Ascending aorta (tissue), 2 donors: ENCODE measurements at places on chromosomes 3 and 15. TPM values are rescaled to one million over a fixed set of nuclear protein-coding genes. Genes with fewer than 3 reads are reported as not detected.

ISLR gene
- total RNA-seq = 211 TPM

GRCh38 chr15:70156671-70157271, 59.1 kb upstream of the TLE3 start:
- H3K27me3 ChIP-seq = no peaks in the 10 kb centered on the region
- H3K36me3 ChIP-seq = no peaks in the 10 kb centered on the region
- H3K27ac ChIP-seq = peak overlapping the region; percentile 26

SQOR gene
- total RNA-seq = 61.4 TPM

GRCh38 chr3:129593595-129594339, 12.7 kb downstream of the PLXND1 start:
- no peak for DNase-seq
- peaks cover 46% of the 10 kb centered on the region for H3K4me1 ChIP-seq
- no peaks in the 10 kb centered on the region for H3K27me3 ChIP-seq
- no peaks in the 10 kb centered on the region for H3K36me3 ChIP-seq

DNA sequence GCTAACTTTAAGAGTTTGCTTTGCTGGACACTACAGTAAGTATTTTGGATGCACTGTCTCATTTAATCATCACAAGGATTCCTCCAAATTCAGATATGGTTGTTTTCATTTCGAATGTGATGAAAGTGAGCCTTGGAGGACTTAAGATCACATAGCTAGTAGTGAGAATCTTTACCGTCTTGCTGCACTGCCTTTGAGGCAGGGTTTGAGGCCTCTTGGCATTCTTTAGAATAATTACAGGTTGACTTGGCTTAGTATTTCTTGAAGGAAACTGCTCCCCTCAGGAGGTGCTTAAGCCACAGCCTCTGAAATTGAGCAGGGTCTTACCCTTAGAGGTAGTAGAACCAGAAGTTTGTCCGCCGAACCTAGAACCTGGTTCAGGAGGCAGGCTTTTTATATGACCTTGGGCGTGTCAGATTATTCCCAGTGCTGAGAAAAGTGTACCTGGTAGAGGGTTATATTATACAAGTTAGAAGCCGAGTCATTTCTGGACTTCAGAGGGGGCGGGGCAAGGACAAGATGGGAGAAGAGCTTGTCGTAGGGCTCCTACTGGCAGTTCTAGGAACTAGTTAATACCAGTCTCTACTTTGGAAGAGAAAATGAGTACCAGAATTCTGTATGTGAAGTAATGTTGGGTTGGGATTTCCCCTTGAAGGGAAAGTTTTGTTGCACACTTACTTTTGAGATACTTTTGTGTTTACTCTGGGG, 1.1 kb downstream of the TFG start:
- no peaks in the 10 kb centered on the region for H3K27me3 ChIP-seq
- H3K4me1 ChIP-seq = peaks cover 22% of the 10 kb centered on the region
- H3K27ac ChIP-seq = peak overlapping the region; percentile 95
- peak overlapping the region; percentile 82 for H3K4me3 ChIP-seq
- H3K36me3 ChIP-seq = no peaks in the 10 kb centered on the region

- no peaks in the 10 kb centered on the region for H3K4me1 ChIP-seq
- no peak overlapping the region for H3K27ac ChIP-seq
- no peaks in the 10 kb centered on the region for H3K27me3 ChIP-seq
- DNase-seq = no peak
Measured at GRCh38 chr3:12916159-12916558, 74.8 kb upstream of the RPL32 start.

TTBK2 gene
- 25.3 TPM for total RNA-seq

ATP13A3 gene
- total RNA-seq = 53.6 TPM

C3orf70 gene
- 16.5 TPM for total RNA-seq

GRCh38 chr15:65621638-65622037, at the start of gene SLC24A1:
TSS of gene SLC24A1 (plus strand) at chr15:65621938. CDS start at chr15:65624081, 2,143 bp downstream.
- H3K27me3 ChIP-seq = no peaks in the 10 kb centered on the region
- no peaks in the 10 kb centered on the region for H3K4me1 ChIP-seq
- H3K27ac ChIP-seq = no peak within 1 kb of the TSS

DNA sequence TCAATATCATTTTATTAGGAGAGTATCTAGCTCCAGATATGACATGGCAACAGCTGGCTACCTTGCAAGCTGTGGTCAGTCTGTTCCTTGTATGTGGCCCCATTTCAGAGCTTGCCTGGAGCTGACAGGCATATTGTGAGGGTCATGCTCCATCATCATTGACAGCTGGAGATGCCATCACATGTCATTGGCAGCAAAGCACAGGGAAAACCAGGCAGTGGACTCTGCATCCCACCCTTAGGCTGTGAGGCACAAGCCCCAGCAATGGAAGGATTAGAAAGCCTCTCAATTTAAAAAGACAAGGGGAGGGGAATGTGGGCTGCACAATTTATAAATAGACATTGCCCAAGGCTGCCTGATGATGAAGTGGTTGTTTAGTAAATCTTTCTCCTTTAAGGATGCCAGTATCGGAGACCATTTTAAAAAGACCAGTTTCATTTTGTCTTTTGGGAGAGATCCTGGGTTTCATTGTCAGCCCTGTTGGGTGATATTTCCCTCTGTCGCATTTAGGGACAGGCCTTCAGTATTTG, 27.9 kb downstream of the LNP1 start:
- DNase-seq = no peak
- H3K27ac ChIP-seq = peak overlapping the region; percentile 12
- no peaks in the 10 kb centered on the region for H3K27me3 ChIP-seq
- peaks cover 10% of the 10 kb centered on the region for H3K4me1 ChIP-seq
- peak overlapping the region; percentile 52 for H3K4me3 ChIP-seq
- no peaks in the 10 kb centered on the region for H3K36me3 ChIP-seq

GRCh38 chr3:120641696-120642246, 40.3 kb downstream of the HGD start:
- H3K4me1 ChIP-seq = no peaks in the 10 kb centered on the region
- H3K27me3 ChIP-seq = no peaks in the 10 kb centered on the region
- H3K36me3 ChIP-seq = no peaks in the 10 kb centered on the region

- H3K4me1 ChIP-seq = no peaks in the 10 kb centered on the region
- no peak overlapping the region for H3K27ac ChIP-seq
- no peak overlapping the region for H3K4me3 ChIP-seq
- DNase-seq = no peak
- no peaks in the 10 kb centered on the region for H3K36me3 ChIP-seq
Measured at GRCh38 chr3:175107231-175107630, 248.1 kb downstream of the NAALADL2 start.

DNA sequence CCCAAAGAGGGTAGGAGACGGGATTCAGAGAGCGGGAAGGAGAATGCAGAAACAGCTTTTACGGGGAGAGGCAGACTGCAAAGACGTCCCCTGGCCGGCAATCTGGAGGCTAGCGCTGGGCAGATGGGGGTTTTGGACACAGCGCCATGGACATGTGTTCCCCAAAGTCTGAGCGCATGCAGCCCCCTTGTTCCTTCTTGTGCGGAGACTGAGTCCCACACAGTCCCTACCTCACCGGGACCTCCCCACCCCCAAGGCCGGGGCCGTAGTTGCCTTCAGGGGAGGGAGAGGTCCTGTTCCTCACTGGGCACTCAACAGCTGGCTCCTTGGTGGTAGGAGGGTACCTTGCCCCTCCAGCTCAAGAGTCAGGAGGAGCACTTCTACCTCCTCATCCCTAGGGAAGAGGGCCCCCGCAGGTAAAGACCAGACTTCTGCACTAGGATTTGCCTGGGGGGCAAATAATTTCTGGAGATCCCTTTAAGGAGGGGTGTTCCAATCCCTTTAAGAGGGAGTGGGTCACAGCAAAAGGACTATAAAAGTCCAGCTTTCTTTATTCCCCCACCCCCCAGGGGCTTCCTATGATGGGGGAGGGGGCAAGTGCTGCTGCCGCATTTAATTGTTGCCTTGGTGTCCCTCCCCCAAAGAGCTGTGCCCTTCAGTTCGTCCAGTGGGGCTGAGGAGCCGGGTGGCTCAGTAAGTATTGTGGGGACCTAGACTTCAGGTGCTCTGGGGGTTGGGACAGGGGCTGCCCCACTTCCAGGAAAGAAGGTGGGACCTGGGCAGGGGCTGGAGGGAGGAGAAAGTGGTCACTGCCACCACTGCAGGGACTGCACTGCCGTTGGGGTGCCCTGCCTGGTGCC, 3.6 kb upstream of the BAHD1 start:
- H3K27ac ChIP-seq = no peak overlapping the region
- peaks cover 13% of the 10 kb centered on the region for H3K27me3 ChIP-seq
- peak overlapping the region; percentile 38 for H3K4me3 ChIP-seq
- no peaks in the 10 kb centered on the region for H3K36me3 ChIP-seq
- no peak for DNase-seq

- no peaks in the 10 kb centered on the region for H3K4me1 ChIP-seq
- H3K27ac ChIP-seq = no peak overlapping the region
- H3K27me3 ChIP-seq = no peaks in the 10 kb centered on the region
- no peak for DNase-seq
- H3K4me3 ChIP-seq = no peak overlapping the region
Measured at GRCh38 chr15:61182946-61183345, 46.2 kb downstream of the RORA start.

GRCh38 chr3:148379763-148380382, 317.8 kb upstream of the AGTR1 start:
- H3K4me3 ChIP-seq = no peak overlapping the region
- no peaks in the 10 kb centered on the region for H3K36me3 ChIP-seq
- H3K4me1 ChIP-seq = no peaks in the 10 kb centered on the region

DNA sequence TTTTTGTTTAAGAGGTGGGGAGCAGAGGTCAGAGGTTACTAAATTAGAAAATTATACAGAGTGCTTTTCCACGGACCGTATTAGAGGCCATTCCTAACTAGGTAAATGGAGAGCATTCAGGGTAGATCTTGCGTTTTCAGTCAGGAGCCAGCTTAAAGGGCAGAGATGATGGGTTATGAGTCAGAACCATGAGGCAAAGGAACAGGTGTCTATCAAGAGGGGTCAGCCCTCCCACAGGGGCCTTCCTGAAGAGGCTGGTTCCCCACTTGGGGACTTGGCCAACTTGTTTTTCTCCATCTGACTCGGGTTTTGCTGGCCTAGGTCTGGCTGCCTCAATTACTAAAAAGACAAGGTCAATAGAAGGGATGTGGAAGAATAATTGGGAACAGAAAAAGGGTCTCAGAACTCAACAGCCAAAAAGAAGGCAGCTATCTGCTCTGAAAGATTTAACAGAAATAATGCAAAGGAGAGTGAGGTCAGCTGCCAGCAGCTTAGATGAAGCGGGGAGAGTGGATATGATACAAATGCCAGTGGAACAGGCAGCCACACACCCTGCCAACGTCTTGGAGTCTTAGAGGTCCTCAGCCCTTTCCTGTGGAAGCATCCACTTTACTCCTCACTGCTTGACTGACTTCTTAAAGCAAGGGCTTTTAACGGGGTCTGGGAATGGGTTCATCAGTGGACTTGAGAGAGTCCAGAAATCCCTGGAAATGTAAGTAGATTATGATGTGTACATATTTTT, 17.6 kb downstream of the MTMR14 start:
- DNase-seq = no peak
- H3K4me3 ChIP-seq = no peak overlapping the region
- no peaks in the 10 kb centered on the region for H3K27me3 ChIP-seq
- peaks cover 90% of the 10 kb centered on the region for H3K36me3 ChIP-seq
- peaks cover 10% of the 10 kb centered on the region for H3K4me1 ChIP-seq

NEK10 gene
- not detected for total RNA-seq

DNA sequence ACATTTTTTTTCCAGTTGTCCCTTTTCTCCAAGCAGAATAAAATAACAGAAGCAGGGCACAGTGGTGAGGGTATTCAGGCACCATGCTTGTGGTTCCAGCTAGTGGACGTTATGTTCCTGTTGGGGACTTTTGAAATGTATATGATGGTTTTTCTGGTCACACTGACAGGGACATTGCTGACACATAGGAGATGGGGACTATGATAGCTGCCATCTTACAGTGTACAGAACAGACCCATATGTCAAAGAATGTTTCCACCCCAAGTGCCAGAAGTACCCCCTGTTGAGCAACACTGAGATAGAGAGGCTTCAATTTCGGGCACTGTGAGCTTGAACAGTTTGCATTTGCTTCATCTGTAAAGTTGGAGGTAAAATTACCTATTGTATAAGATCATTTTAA, 38.6 kb downstream of the MCTP2 start:
- no peak overlapping the region for H3K27ac ChIP-seq
- no peak for DNase-seq
- no peaks in the 10 kb centered on the region for H3K36me3 ChIP-seq
- no peak overlapping the region for H3K4me3 ChIP-seq
- no peaks in the 10 kb centered on the region for H3K4me1 ChIP-seq

DNA sequence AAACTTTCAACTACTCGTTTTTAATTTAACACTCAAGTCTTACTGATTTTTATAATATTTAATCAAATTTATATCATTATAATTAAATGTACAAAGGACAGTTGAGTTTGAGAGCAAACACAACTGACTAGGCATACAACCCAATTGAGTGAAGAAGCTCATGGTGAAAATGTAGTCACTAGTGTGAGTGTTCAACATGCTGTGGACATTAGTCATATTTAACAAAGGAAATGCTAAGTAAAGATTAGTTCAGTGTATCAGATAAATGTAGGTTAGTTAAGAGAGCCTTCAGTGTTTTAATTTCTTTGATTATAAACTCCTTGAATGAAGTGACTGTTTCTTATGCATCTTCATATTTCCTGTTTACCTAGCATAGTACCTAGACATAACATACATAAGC, 444.2 kb upstream of the GOLIM4 start:
- no peaks in the 10 kb centered on the region for H3K4me1 ChIP-seq
- no peak overlapping the region for H3K27ac ChIP-seq
- H3K36me3 ChIP-seq = no peaks in the 10 kb centered on the region
- no peak overlapping the region for H3K4me3 ChIP-seq
- DNase-seq = no peak
- H3K27me3 ChIP-seq = no peaks in the 10 kb centered on the region

MYRIP gene
- 12.7 TPM for total RNA-seq

SLC28A1 gene
- total RNA-seq = not detected

DNA sequence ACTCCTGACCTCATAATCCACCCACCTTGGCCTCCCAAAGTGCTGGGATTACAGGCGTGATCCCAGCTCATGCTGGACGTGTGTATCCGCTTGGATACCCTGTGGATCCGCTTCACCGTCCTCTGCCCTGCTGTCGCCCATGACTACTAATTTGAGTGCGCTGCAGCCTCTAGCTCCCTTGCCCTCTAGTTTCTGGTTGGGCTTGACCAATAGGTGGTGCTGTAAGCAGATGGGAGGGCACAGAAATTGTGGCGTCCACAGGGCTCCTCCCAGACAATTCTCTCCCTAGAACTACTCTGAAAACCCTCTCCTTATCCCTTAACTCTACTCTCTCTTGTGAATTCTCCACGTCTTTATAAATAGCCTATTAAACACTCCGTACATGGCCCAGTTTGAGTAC, 36.2 kb downstream of the ZPLD1 start:
- no peak overlapping the region for H3K4me3 ChIP-seq
- H3K36me3 ChIP-seq = no peaks in the 10 kb centered on the region
- no peak for DNase-seq
- H3K4me1 ChIP-seq = no peaks in the 10 kb centered on the region

DNA sequence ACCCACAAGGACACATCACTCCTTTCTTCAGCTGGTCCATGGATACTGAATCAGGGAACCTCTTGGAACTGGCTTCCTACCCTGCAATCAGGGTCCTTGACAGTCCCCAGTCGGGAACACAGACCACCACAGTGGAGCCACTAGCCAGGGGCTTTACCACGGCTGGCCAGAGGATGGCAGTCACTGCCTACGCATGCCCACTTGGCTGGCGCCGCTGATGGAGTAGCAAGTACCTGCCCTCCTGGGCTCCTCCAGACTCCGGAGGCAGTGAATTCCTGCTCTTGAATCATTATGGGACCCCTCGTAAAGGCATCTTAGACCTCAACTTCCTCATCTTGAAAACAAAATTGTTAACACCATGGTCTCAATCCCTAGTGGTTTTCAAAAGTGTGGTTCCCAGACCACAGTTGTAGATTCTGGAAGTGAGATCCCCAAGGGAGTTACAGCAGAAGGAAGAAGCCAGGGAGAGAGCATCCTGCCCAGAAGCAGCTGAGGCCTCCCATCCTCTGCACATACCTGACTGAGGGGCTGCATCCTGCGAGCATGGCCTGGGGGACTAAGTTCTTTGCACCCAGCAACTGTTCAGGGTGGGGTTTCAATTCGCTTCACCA, 9.1 kb upstream of the SKIC8 start:
- no peak overlapping the region for H3K4me3 ChIP-seq
- no peak overlapping the region for H3K27ac ChIP-seq
- H3K4me1 ChIP-seq = no peaks in the 10 kb centered on the region
- H3K27me3 ChIP-seq = no peaks in the 10 kb centered on the region
- no peak for DNase-seq
